Coronary artery (tissue), 2 donors: ENCODE measurements at places on chromosomes 4 and X.

DNA sequence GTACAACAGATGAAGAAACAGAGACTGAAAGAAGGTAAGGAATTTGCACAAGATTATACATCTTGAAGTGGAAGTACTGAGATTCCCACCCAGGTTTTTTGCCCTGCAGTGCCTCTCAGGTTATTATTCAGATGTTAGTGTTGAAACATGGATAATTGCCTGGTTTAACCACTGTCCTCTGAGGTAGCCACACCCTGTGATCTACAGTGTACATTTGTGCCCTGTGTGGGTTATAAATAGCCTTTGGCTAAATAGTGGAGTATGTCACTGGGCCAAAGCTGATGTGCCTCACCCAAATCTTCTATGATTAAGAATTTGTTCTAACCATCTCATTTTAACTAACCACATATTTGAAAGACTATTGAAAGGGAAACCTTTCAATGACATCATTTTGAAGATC is 5.4 kb upstream of the ASB5 start:
- no peak for DNase-seq

DNA sequence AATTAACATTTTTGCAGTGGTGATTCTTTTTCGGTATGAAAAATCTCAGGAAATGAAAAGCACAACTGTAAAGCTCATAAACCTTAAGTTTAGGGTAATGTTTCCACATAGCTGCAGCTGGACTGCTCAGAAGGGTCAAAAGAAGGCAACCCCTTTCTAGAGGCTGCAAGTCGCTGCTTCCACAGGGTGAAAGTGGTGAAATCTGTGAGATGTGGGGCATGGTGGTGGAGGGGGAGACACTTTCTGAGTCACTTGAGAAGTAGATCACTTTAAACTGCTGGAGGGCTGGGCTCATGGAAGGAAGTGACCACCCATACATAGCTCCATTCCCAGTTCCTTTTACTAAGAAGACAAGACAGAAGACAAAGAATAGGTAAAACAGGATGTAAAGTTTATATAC is 8.7 kb downstream of the SFRP2 start:
- no peak for DNase-seq

- DNase-seq, result no peak
Measured at GRCh38 chr4:44583393-44583792, 68.0 kb downstream of the YIPF7 start.

DNA sequence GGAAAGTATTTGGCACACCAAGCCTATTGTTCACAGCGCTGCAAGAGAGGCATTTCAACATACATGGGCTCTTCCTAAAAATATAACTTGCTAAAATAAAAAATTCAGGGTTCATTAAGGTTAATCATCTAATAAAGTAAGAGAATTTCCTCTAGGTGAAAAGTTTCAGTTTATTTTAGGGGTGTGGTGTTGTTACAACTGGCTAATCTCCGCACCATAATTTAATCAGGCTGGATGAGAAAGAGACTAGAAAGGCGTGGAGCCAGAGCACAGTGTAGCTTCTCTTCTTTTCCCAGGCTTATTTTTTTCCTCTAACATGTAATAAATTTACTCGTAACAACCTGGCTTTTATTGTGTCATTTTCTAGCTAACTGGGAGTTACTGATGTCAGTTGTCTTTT is 47.9 kb downstream of the FHL1 start:
- DNase-seq, result no peak

GRCh38 chr4:141636771-141637460 is 533 bp downstream of the IL15 start:
- DNase-seq, result peak; percentile 78

DNA sequence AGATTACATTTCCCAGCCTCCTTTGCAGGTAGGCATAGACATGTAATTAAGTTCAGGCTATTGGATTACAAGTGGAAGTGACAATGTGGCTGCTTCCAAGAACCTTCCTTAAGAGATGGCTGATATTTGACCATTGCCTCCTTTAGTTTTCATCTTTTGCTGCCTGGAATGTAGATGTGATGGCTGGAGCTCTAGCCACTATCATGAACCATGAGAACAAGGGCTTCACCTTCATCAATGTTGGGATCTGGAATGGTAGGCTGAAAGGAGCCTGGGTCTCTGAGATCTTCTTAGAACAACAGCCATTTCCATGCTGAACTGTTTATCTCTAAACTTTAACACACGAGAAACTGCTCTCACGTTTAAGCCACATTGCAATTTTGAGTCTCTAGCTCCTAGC is 158.7 kb upstream of the ATP6AP2 start:
- no peak for DNase-seq

DNA sequence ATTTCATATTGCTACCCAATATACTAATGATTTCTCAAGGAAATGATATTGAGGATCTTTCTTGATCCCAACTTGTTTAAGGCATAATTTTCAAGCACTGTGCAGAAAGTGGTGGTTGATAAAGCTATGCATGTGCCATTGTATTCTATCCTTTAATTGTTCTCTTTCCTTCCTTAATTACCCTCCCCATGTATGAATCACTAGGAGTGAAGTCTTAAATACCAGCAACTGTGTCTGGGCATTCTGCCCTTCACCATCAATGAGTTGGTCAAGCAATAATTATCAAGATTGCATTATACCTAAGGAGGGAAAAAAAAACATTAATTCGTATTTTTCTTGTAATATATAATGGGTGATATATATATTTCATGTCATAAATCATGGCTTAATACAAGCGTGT is 111.8 kb upstream of the FRMPD4 start:
- DNase-seq, result no peak

DNA sequence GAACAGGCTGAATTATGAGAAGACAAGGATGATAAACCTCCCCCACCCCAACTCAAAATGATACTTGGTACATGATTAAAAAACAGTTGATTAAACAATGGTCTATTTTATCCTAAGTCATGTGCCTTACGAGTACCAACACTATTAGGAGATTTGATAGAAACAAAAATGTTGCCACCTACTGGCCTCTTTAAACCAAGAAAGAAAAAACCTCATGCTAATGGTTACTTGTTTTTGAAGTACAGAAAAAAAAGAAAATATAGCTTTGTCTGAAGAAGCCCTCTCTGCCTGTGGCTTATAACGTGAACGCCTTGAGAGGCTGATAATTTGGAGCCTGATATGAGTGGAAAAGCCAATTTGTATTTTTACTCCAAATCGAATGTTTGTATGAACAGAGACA is 538.2 kb downstream of the DMD start:
- no peak for DNase-seq
